ENCODE measurements at places on chromosomes 13 and 19. TPM values are rescaled to one million over a fixed set of nuclear protein-coding genes. Genes with fewer than 3 reads are reported as not detected.

The RAB4B gene
- total RNA-seq = 13.3 TPM

DNA sequence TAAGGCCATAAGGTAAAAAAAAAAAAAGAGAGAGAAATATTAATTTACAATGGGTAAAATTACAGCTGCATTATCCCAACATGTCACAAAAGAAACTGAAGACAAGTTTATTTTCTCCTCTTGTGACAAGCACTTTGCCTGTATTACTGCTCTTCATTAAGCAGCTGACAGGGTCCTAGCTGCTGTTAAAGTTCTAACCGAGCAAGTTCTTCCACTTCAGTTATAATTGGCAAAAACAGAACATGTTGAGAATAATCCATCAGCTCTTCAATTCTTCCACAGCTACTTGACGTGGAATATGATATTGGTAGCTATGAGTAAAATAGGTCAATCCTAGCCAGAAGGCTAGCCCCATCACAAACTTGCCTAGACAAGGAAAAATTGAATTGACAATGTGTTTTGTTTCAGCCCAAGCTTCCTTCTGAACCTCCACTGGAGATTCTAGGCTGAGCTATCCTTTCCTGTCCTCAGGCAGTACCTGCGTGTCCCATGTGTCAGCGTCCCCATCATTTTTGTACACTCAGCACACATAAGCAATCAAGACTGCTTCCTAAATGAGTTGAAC lies 32.2 kb upstream of the DOCK9 start:
- DNase-seq = no peak

- DNase-seq = no peak
Observed at GRCh38 chr13:57666131-57666953, 34.8 kb downstream of the PCDH17 start.

- no peak for DNase-seq
Observed at GRCh38 chr13:83453723-83454122, 428.6 kb downstream of the SLITRK1 start.

GRCh38 chr13:45474584-45475454 lies 10.1 kb downstream of the COG3 start:
- DNase-seq = no peak

The ZNF813 gene
- 1.1 TPM for total RNA-seq

GRCh38 chr19:33434886-33435705 lies 61.6 kb downstream of the CEBPG start:
- DNase-seq = no peak

GRCh38 chr19:6070720-6071485 lies 39.4 kb downstream of the RFX2 start:
- DNase-seq = no peak

DNA sequence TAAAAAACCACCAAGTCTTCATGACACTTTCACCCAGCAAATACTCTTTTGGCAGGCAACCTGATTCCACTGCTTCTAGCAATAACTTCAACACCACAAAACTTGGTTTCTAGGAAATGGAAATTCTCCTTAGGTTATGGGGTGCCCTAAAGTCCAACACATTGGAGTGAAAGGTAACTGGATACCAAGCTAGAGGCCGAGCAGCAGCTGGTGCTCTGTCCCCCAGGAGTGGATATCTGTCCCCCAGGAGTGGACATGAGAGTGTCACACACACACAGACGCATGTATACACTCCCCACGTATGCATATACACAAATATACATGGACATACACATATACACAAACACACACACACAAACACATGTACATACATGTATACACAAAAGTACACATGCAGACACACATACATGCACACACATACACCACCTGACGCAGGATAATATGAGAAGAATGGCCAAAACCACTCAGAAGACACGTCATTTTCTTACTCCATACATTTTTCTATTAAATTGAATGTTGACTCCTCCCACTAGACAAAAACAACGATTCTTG lies 50.8 kb downstream of the RFX2 start:
- DNase-seq = no peak

- no peak for DNase-seq
Observed at GRCh38 chr13:63287926-63288325, 1872.3 kb upstream of the PCDH20 start.

- DNase-seq = no peak
Observed at GRCh38 chr13:30722361-30722760, 13.0 kb upstream of the ALOX5AP start.

- no peak for DNase-seq
Observed at GRCh38 chr19:47156861-47157430, 26.3 kb downstream of the SAE1 start.

- no peak for DNase-seq
Observed at GRCh38 chr13:76123548-76123947, 487.4 kb downstream of the LMO7 start.

- no peak for DNase-seq
Observed at GRCh38 chr19:28018499-28018898, 1194.5 kb downstream of the UQCRFS1 start.

DNA sequence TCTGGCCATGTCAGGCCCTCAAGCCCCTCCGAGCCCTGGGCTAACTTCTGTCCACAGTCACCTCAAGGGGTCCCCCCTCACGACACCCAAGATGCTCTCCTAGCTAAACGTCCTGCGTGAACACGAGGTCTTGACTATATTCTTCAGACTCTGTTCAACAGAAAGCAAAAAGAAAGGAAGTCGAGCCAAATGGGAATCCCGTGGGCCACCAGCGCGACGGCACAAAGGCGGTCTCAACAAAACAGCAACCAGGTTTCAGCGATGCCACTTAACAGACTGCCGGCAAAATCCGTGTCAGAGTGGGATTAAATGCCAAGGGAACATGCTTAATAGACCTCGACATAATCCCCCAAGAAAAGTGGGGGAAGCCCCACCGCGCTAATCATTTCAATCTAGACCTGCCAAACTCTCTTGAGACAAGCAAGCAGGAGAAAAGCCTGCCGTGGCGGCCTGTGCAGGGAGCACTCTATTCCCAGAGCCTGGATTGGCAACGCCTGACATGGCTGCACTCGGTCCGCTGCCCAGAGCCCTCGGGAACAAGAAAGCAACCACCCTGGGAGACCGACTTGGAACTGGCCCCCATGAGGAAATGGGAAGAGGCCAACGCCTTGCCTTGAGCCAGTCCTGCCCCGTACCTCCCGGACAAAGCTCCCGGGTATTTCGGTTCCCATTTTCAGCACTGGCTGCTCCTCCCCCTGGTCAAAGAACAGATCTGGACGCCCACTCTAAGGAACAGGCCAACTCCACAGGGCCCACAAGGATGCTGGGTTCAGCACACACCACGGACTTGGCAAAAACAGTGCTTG lies 16.0 kb downstream of the ZC3H4 start:
- DNase-seq = no peak

The KANK3 gene
- 20.5 TPM for total RNA-seq

- DNase-seq = no peak
Observed at GRCh38 chr19:49255674-49256073, 69.3 kb downstream of the SLC6A16 start.

DNA sequence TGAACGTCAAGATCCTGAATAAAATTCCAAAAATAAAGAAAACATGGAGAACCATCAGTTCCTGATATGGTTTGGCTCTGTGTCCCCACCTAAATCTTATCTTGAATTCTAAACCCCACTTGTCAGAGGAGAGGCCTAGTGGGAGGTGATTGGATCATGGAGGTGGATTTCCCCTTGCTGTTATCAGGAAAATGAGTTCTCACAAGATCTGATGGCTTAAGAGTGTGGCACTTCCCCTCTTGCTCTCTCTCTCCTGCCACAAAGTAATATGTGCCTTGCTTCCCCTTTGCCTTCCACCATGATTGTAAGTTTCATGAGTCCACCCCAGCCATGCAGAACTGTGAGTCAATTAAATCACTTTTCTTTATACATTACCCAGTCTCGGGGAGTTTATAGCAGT lies 827.4 kb downstream of the GPC5 start:
- DNase-seq = no peak

GRCh38 chr13:32446773-32447465 lies 19.0 kb upstream of the N4BP2L1 start:
- no peak for DNase-seq

The WDR87 gene
- total RNA-seq = not detected

The ZNF649 gene
- total RNA-seq = 8.8 TPM

The KLF5 gene
- 0.84 TPM for total RNA-seq

DNA sequence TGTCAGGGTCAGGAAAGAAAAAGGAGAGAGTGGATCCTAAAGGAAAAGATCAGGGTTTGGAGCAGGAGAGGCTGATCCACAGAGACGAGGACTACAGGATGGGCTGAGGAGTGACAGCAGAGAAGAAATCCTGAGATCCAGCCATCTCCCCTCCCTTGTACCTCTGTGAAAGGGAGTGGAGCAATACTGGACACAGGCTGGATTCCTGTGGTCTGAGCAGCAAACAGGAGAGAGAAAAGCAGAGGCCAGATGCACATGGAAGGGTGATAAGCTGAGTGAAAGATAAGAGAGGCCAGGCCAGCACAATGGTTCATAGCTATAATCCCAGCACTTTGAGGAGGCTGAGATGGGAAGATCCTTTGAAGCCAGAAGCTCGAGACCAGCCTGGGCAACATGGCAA lies 472.1 kb upstream of the TSHZ3 start:
- no peak for DNase-seq

DNA sequence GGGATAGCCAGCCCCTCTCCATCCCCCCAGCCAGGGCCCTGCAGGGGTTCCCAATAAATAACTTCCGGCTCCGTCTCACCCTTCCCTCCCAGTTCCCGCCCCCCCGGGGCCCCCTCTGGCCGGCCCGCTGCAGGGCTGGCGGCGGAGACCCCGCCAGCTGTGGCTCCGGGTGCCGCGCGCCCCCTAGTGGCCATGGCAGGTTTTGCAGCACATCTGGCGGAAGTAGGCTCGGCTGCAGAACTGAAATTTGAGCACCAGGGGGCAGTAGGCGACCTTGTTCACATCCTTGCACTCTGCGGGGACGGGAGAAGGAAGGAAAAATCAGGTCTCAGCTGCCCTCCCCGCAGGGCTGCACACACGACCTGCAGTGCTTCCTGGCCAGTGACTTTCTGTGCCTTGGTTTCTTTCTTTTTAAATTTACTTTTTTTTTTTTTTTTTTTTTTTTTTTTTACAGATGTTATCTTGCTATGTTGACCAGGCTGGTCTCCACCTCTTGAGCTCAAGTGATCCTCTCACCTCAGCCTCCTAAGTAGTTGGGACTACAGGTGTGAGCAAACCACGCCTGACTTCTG lies 3.6 kb upstream of the MYO1F start:
- peak; percentile 90 for DNase-seq

- peak; percentile 69 for DNase-seq
Observed at GRCh38 chr19:18593367-18594095, 4.9 kb downstream of the REX1BD start.

DNA sequence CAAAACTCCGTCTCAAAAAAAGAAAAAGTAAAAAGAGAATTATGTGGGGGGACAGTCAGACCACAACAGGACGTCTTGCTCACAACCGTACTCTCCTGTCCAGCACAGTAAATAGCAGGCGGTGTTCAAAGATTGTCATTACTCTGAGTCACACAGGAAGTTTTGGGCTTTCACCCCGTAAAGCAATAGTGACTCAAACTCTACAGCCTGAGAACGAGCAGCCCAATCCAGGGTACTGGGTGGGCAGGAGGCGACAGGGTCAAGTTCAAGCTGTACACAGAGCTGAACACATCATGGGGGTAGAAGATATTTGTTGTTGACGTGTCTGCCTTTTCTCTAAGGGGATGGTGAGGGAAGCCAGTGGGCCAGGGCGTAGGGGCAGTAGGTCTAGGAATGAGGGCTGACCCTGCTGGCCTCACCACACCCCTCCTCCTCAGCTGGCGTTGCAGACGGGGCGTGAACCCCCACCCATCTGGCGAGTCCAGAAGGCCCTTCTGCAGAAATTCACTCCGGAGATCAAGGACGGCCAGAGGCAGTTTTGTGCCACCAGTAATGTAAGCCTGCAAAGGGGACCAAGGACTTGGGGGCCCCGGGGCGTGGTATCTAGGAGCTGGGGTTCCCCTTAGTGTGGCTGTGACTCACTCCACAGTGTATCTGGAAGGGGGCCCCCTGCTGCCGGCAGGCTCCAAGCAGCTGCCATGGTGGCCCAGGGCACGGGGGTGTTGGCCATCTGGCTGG lies 23.3 kb downstream of the PRR12 start:
- DNase-seq = no peak

The ASPDH gene
- total RNA-seq = not detected
